ENCODE measurements at places on chromosomes 7 and 10. TPM values are rescaled to one million over a fixed set of nuclear protein-coding genes. Genes with fewer than 3 reads are reported as not detected.
A peak's percentile ranks its signal among the peaks of the same experiment; 100 is the strongest.

Gene HILPDA
- total RNA-seq: 38.2 TPM

Gene EPO
- not detected for total RNA-seq

Gene GPR22
- total RNA-seq: not detected

Gene CUEDC2
- 33.8 TPM for total RNA-seq

Gene TMEM139
- 0.89 TPM for total RNA-seq

Gene SLC39A12
- not detected for total RNA-seq

Gene PNLIPRP3
- total RNA-seq: not detected

- peaks cover 11% of the 10 kb centered on the region for H3K27me3 ChIP-seq
- no peak overlapping the region for H3K4me3 ChIP-seq
- peak overlapping the region; percentile 83 for H3K27ac ChIP-seq
- DNase-seq: peak; percentile 47
- H3K4me1 ChIP-seq: peaks cover 8% of the 10 kb centered on the region
Measured at GRCh38 chr7:155962191-155962967, 150.1 kb upstream of the SHH start.

- peak overlapping the region; percentile 41 for H3K27ac ChIP-seq
- no peaks in the 10 kb centered on the region for H3K36me3 ChIP-seq
- H3K4me3 ChIP-seq: peak overlapping the region; percentile 19
- H3K27me3 ChIP-seq: no peaks in the 10 kb centered on the region
Measured at GRCh38 chr7:29976266-29976665, 13.3 kb downstream of the SCRN1 start.

DNA sequence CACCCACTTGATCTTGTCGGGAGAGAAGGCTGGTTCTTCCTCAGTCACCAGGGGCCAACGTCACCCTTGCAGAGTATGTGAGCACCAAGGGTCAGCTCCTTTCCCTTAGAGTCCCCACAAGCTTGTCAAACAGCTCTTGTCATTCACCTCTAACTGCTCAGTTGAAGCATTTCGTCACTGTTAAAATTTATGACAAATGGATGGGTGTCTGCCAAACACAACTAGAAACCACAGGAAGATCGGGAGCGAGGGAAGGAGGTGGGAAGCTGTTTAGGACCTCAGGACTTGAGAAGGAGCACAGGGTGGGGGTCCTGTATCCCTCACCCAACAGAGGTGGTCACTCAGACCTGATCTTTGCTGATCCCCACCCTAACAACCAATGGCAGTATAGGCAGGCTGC is 373.3 kb upstream of the IGFBP3 start:
- DNase-seq: no peak
- no peak overlapping the region for H3K27ac ChIP-seq
- no peaks in the 10 kb centered on the region for H3K27me3 ChIP-seq
- H3K4me3 ChIP-seq: no peak overlapping the region
- peaks cover 5% of the 10 kb centered on the region for H3K4me1 ChIP-seq
- H3K36me3 ChIP-seq: no peaks in the 10 kb centered on the region

- H3K4me3 ChIP-seq: no peak overlapping the region
- no peak overlapping the region for H3K27ac ChIP-seq
- DNase-seq: peak; percentile 10
Measured at GRCh38 chr10:86258941-86259340, 107.7 kb downstream of the GRID1 start.

- H3K36me3 ChIP-seq: no peaks in the 10 kb centered on the region
- no peak overlapping the region for H3K27ac ChIP-seq
- H3K4me3 ChIP-seq: no peak overlapping the region
- no peaks in the 10 kb centered on the region for H3K27me3 ChIP-seq
- H3K4me1 ChIP-seq: no peaks in the 10 kb centered on the region
Measured at GRCh38 chr7:108140671-108141070, 10.5 kb upstream of the LAMB4 start.

- no peaks in the 10 kb centered on the region for H3K36me3 ChIP-seq
- H3K4me3 ChIP-seq: no peak overlapping the region
- H3K27ac ChIP-seq: no peak overlapping the region
- DNase-seq: no peak
Measured at GRCh38 chr7:10483671-10484070, 490.0 kb upstream of the PHF14 start.

GRCh38 chr7:34756025-34756437 is 98.0 kb downstream of the NPSR1 start:
- no peaks in the 10 kb centered on the region for H3K4me1 ChIP-seq
- H3K4me3 ChIP-seq: no peak overlapping the region
- no peak overlapping the region for H3K27ac ChIP-seq
- DNase-seq: no peak
- H3K27me3 ChIP-seq: no peaks in the 10 kb centered on the region
- H3K36me3 ChIP-seq: no peaks in the 10 kb centered on the region

DNA sequence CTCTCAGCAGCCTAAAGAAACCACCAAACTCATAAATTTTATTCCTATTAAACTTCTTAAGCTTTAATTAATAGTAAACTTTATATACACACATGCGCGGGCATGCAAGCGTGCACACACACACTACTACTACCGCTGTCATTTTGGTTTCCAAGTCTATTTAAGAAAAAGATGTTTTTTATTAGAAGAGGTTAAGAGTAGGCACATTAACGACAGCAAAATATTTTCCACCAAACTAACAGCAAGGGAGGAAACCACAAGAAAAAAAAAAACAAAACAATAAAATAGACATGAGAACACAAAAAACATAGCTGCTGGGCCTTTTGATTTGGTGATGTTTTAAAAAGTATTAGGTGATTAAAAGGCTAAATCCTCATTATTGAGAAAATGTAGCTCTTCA is 28.6 kb downstream of the RTKN2 start:
- no peaks in the 10 kb centered on the region for H3K4me1 ChIP-seq
- DNase-seq: no peak
- no peaks in the 10 kb centered on the region for H3K36me3 ChIP-seq

GRCh38 chr10:94630017-94630688 is 53.4 kb upstream of the CYP2C18 start:
- no peak overlapping the region for H3K27ac ChIP-seq
- no peak for DNase-seq
- no peaks in the 10 kb centered on the region for H3K36me3 ChIP-seq
- no peaks in the 10 kb centered on the region for H3K27me3 ChIP-seq
- no peak overlapping the region for H3K4me3 ChIP-seq

- H3K27ac ChIP-seq: no peak overlapping the region
- no peak overlapping the region for H3K4me3 ChIP-seq
- H3K27me3 ChIP-seq: no peaks in the 10 kb centered on the region
- no peaks in the 10 kb centered on the region for H3K4me1 ChIP-seq
- H3K36me3 ChIP-seq: no peaks in the 10 kb centered on the region
Measured at GRCh38 chr7:17968791-17969715, 28.8 kb upstream of the SNX13 start.

DNA sequence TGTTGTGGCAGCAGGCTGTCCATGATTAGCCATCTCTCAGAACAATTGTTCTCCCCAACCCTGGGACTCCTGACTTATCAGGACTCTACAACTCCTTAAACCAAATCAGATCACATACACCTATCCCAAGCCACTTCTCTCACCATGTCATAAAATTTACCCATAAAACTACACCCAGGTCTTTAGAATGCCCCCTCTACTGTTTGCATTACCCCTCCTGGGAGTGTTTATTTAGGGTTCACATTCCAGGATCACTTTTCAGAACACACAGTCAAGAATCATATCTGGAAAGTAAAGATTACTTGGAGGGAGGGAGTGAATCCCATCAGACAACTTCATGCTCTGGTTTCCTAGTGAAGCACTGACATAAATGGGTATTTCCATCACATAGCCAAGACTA is 7.1 kb downstream of the ASAH2 start:
- no peak for DNase-seq
- H3K27ac ChIP-seq: no peak overlapping the region
- no peaks in the 10 kb centered on the region for H3K27me3 ChIP-seq
- H3K4me3 ChIP-seq: no peak overlapping the region
- H3K4me1 ChIP-seq: no peaks in the 10 kb centered on the region
- H3K36me3 ChIP-seq: no peaks in the 10 kb centered on the region

- no peaks in the 10 kb centered on the region for H3K4me1 ChIP-seq
- no peaks in the 10 kb centered on the region for H3K27me3 ChIP-seq
- H3K36me3 ChIP-seq: no peaks in the 10 kb centered on the region
- no peak overlapping the region for H3K4me3 ChIP-seq
Measured at GRCh38 chr10:12909836-12910185, 91.7 kb downstream of the CCDC3 start.

DNA sequence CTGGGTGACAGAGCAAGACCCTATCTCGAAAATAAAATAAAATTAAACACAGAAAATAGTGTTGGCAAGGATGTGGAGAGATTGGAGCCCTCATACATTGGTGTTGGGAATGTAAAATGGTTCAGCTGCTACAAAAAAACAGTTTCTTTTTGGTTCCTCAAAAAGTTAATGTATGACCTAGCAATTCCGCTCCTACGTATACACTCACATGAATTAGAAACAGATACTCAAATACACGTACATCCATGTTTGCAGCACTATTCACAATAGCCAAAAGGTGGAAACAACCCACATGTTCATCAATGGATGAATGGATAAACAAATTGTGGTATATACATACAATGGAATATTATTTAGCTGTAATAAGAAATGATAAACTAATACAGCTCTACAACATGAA is 28.4 kb upstream of the CHCHD3 start:
- H3K36me3 ChIP-seq: no peaks in the 10 kb centered on the region
- no peaks in the 10 kb centered on the region for H3K4me1 ChIP-seq
- no peak overlapping the region for H3K4me3 ChIP-seq
- no peak overlapping the region for H3K27ac ChIP-seq
- no peak for DNase-seq

DNA sequence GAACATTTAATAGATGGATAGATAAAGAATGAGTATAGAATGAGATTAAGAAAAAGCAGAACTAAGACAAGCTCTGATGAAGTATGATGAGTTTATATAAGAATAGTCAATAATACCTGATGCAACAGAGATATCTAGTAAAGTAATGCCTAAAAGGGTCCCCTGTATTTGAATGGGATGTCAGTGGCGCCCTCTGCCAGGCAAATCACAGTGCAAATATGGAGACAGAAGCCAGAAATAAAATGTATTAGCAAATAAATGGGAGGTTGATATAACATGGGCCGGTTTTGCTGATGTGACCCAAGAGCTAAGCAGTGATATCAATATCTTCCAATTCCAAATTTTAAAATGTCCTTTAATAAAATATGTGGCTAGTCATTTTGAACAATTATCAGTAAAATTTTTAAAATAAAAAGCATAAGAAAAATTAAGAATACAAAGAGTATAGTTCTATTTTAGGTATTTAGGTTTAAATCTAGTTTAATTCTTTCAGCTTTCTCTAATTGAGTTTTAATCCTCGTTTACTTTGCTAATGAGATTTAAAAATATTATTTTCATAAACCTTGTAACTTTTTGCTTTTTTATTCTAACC is 62.6 kb downstream of the ADK start:
- no peaks in the 10 kb centered on the region for H3K36me3 ChIP-seq
- no peak overlapping the region for H3K4me3 ChIP-seq
- DNase-seq: peak; percentile 62
- H3K27me3 ChIP-seq: no peaks in the 10 kb centered on the region
- H3K27ac ChIP-seq: no peak overlapping the region
- no peaks in the 10 kb centered on the region for H3K4me1 ChIP-seq

Data from stomach (tissue), 19 donors.